ENCODE measurements at places on chromosomes 7 and 10.

- no peak for DNase-seq
Measured at GRCh38 chr10:80413271-80413996, 5.1 kb downstream of the PRXL2A start.

GRCh38 chr7:24595671-24596418 lies 22.6 kb downstream of the PALS2 start:
- DNase-seq = no peak

DNA sequence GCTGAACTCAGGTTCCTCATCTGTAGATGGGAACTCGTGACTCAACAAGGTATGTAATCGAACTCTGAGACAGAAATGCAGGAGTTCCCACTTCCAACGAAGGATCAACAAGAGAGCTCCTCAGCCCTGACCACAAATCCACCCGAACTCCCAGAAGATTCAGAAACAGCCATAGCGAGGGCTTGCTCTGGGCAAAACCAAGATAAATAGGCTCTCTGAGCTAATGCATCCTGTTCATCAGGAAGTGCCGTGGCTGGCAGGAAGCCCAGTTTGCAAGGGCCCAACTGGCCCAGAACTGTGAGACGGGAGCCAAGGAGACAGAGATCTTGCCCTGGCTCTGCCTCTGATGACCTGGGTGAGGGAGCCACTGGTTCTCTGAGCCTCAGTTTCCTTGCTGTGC lies 141.7 kb upstream of the PFKP start:
- DNase-seq = no peak

DNA sequence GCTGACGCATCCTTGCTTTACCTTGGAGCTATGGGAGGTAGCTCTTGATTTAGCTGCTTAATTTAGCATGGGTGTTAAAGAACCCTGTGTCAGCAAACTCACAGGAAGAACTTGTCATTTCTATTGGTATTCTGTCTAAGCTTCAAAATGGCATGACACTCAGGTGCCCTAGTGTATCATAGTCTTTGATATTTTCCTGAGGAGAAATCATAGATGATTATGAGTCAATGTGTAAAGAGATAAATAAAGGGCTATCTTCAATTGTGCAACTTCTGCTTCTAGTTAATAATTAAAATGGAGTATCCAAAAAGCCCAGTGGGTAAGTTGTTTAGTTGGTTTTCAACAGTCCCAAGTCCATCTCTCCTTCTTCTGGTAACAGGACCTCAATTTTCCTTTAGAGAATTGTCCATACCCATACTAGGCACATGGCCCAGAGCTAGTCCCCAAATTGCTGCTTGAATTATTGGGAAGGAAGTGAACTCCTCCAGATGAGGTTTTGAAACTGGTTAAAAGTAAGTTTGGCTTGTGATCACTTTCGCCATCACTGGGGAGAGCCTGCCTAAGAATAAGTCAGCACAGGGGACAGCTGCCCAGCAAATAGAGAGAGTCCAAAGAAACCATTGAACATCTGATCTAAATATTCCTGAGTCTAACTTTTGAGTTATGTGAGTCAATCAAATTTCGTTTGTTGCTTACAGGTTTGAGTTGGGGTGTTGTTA lies 169.0 kb upstream of the PHYHIPL start:
- DNase-seq = no peak

- peak; percentile 56 for DNase-seq
Measured at GRCh38 chr7:130063036-130063435, 7.3 kb upstream of the KLHDC10 start.

- no peak for DNase-seq
Measured at GRCh38 chr10:18238870-18239485, 98.8 kb downstream of the CACNB2 start.

DNA sequence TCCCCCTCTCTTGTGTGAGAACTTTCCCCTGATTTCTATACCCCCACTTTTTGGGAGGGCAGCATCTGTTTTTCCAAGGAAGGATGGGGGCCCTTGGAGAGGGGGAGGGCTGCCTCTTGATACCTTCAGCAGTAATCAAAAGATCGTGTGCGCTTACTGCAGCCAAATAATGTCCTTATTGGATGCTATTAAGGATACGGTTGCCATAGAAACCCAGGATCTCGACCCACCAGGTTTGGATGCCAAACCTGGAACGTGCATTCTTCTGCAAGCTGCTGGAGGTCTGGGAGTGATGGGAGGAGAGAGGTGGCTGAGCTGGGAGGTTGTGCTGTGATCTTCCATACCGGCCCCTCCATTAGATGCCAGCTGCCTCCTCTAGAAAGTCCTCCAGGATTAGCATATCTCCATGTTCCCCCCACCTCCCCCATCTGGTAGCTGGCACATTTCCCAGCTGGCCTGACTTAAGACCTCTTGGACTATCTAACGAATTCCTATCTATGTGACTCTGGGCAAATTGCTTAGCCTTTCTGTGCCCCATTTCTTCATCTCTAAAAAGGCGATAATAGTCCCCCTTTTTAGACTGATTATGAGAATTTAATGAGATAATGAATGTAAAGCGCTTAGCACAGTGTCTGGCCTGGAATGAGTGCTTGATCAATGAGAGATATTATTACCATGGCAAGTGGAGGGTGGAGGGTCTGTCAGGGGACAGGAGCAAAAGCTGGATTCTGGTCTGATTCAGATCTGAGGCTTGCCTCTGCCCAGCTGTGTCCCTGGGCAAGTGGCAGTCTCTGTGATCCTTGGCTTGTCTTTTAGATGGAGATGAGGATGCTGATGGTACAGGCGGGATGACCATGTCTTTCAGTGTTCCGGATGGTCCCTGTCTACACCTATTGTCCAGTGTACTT lies 78.5 kb upstream of the PCBD1 start:
- DNase-seq = no peak

DNA sequence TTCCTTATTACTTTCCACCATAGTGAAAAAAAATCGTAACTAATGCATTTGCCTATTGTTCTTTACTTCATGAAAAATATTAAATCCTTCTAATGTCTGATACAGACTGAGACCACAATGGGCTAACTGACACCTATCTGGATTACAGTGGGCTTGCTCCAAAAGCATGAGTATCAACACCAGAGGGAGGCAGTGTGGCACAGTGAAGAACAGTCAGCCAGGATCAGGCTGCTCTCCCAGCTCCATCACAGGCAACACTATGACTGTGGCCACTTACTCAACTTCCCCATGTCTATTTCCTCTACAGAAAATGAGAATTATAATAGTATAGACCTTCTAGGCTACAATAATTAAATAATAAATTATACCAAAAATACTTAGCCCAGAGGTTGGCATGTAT lies 97.2 kb downstream of the SLC25A13 start:
- no peak for DNase-seq

DNA sequence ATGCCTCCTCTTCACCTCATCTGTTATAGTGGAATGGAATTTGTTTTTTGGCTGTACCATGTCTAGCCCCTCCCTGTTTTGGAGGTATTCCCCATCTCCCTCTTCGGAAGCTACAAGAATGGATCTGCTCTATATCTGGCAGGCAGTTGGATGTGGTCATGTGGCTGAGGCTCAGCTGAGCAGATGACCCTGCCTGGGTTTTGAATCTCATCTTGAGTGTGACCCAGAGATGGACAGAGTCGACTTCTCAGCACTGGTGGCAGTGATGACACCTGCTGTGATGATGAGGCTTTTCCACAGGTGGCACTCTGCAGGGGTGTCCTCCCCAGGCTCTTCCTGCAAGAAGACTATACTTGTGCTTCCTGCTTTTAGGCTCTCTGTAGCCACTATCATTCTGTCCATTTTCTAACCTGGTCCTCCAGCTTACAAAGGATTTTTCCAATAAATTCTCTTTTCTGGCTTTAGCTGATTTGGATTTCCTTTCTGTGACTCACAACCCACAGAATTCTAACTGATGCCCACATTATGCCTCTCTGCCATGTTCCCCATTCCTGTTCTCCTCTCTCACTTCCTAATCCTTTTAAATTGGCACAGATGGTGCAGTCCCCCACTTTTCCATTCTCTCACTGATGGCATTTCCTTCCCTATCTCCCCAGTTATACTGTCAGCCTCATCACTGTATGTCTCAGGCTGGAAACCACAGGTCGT lies 7.5 kb upstream of the ARHGAP22 start:
- DNase-seq = no peak

DNA sequence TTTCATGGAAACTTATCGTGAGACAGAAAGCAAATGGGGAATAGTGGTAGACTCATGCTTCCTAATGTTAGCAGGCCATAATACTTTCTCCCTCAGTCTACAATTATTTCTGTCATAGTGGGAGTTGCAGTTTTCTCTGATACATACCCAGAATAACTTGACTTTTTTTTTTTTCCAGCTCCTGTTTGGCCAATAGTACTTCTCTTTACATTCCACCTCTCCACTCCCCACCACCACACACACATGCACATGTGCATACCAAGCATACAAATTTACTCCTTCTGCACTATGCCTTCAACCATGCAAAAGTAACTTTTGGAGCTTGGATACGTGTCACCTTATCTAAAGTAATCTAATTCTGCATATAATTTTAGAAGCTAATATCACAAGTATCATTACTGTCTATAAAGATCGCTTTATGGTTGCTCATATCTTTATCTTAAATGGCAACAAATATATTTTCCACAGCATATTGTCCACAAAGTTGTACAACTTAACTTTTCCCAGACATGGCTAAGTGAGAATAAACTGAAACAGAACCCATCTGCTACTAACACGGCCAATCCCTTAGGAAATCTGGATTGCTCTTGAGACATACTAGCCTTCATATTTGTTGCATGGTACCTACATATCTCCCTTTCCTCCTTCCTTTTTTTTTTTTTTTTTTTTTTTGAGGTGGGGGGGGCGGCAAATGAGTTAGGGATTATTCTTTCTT lies 49.0 kb downstream of the TES start:
- no peak for DNase-seq

DNA sequence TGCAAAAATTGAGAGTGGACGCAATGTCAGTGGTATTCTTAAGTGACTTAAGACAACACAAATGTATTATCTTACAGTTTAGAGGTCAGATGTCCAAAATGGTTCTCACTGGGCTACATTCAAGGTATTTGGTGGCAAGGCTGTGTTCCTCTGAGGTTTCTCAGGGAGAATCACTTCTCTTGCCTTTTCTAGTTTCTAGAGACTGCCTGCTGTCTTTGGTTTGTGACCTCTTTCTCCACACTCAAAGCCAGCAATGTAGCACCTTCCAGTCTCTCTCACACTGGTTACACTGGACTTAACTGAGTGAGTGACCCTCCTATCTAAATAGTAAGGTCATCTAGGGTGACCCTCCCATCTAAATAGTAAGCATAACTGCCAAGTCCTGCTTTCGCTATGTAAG lies 613.2 kb upstream of the COBL start:
- no peak for DNase-seq

- no peak for DNase-seq
Measured at GRCh38 chr7:12728192-12728538, 40.7 kb downstream of the ARL4A start.

DNA sequence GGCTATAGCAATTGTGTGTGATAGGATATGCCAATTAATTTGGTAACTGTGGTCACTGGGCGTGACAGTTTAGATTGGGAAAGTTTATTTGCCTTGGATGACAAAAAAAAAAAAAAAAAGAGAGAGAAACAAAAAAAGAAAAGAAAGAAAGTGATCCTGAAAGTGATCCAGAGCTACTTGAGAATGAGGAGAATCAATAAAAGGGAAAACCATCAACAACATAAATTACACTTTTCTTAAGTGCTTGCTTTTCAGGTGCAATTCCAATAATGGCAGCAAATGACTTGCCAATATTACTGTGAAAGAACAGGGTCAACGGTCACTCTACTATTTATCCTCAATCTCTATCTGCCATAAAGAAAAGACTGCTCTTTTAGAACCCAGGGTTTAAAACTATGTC lies 191.8 kb upstream of the SEMA3C start:
- DNase-seq = no peak

- DNase-seq = no peak
Measured at GRCh38 chr10:113230011-113230610, 280.1 kb downstream of the TCF7L2 start.

DNA sequence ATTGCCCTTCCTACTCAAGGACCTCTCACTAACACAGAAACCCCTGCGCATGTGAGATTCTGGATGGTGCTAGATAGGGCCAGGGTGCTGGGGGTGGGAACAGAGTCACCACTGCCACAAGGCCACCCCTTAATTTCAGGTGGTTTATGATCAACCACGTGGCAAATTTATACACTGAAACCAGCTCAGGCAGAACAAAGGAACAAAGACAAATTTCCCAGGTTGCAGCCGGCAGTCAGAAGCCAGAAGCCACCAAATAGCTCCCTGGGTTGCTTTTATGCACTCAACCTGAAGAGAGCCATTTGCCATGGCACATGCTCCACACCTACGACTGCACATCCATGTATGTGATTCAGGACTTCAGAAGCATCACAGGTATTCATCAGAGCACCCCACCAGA lies 2.5 kb downstream of the VOPP1 start:
- no peak for DNase-seq

GRCh38 chr10:32556783-32557395 lies 110.9 kb downstream of the CCDC7 start:
- no peak for DNase-seq

- no peak for DNase-seq
Measured at GRCh38 chr10:71260622-71261325, 48.4 kb downstream of the UNC5B start.

DNA sequence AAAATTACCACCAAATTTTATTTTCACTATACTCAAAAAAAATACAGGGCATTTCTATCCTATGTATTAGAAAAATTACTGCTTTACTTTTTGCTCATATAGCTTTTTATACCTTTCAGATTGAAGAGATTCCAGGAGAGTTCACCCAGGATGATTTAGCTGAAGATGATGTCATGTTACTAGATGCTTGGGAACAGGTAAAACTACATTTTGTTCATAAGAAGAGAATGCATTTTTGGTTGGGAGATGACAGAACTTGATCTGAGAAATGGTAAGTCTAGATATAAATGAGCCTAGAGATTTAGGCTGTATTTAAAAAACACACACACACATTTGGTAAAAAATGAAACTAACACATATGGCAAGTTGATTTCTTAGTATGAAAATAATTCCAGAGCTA lies 38.1 kb upstream of the ARL4A start:
- no peak for DNase-seq

DNA sequence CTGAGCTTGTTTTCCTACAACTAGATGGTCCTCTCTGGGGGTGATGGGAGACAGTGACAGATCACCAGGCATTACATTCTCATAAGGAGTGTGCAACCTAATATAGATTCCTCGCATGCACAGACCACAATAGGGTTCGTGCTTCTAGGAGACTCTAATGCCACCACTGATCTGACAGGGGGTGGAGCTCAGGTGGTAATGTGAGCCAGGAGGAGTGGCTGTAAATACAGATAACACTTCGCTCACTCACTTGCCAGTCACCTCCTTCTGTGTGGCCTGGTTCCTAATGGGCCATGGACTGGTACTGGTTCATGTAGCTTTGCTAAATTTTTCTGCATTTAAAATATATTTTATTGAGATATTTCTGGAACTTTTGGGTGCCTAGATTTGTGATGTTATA lies 202.3 kb upstream of the ZNF32 start:
- DNase-seq = no peak

GRCh38 chr7:99623702-99624447 lies 7.1 kb downstream of the ZSCAN25 start:
- DNase-seq = no peak
